ENCODE measurements at places on chromosomes 3 and 15.

GRCh38 chr3:97895216-97895615 lies 73.4 kb downstream of the CRYBG3 start:
- DNase-seq: no peak

DNA sequence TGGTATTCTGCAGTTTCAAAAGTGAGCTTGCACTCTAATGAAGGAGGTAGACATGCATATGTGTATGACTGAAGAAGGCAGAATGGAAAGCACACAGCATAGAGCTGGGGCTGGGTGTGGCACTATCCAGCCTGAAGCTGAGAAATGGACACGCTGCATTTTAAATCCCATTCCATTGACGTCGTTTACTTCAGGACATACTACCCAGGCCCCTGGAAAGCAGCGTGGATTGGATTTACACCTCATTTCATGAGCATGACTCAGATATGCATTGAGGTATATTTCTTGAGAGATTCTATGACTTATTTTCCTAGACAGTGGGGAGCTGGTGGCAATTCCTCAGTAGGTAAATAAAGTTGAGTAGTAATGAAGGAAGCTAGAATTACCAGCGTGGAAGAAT lies 101.4 kb downstream of the ABI3BP start:
- DNase-seq: no peak

GRCh38 chr3:172244011-172244410 lies 204.2 kb downstream of the GHSR start:
- no peak for DNase-seq

- no peak for DNase-seq
Observed at GRCh38 chr3:98554580-98554979, 22.8 kb downstream of the GPR15 start.

DNA sequence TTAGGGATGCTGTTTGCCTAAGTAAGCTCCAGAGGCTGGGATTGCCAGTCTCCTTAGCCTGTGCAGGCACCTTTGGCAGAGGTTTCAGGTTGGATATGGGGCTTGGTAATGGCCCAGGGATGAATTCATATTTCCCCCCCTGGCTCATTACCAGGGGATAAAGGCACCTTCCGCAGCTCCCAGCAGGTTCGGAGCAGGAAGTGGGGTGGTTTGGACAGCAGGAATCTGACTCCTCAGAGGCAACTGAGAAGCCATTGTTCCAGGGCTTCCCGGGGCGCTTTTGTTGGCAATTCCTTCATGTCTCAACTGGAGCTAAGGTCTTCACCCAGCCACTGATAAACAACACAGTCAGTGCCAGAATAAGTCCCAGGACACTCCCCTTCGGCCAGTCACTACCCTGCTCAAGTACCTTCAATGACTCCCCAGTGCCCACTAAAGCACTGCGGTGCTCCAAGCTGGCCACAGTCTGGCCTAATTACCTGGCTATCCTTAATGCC lies 85.3 kb upstream of the SLC6A6 start:
- DNase-seq: no peak

DNA sequence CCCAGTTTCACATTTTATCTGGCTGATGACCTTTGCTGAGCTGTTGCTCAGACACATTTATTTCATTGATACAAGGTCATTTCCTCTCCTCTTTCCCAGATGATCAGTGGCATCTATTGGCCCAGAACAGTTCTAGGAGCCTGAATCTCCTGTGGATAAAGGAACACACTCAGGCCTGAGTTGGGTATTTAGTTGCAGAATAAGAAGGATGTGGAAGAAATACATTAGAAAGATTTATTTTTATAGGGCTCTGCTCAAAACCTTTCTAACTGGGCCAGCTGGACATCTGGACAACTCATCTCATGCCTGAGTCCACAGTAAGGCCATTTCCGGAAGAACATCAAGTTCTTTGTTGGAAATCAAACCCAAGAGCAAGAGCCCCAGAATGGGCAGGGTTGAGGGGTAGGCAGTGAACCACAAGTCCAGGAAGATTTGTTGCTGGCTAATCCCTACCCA lies 19.7 kb upstream of the MFGE8 start:
- DNase-seq: no peak

- DNase-seq: no peak
Observed at GRCh38 chr3:49780080-49780974, 6.0 kb downstream of the IP6K1 start.

GRCh38 chr3:13497386-13497785 lies 17.3 kb downstream of the HDAC11 start:
- no peak for DNase-seq

DNA sequence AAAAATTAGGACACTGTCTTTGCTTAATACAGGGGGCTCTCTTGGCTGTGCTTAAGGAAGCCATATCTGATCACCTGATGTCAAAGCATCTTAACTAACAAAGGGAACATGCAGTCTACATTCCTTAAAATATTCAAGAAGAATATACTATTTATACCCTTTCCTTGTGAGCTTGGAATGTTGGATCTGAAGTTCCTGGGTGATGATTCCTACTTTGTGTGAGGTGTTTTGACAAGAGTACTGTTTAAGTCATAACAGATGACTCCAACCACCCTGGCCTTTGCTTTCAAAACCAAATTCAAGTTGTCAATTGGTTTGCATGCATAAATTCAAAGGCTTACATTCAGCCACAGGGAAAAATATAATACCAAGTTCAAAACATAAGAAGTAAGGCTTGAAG lies 862.7 kb upstream of the SEMA6D start:
- DNase-seq: no peak

GRCh38 chr3:106611116-106611515 lies 742.3 kb upstream of the CBLB start:
- no peak for DNase-seq

DNA sequence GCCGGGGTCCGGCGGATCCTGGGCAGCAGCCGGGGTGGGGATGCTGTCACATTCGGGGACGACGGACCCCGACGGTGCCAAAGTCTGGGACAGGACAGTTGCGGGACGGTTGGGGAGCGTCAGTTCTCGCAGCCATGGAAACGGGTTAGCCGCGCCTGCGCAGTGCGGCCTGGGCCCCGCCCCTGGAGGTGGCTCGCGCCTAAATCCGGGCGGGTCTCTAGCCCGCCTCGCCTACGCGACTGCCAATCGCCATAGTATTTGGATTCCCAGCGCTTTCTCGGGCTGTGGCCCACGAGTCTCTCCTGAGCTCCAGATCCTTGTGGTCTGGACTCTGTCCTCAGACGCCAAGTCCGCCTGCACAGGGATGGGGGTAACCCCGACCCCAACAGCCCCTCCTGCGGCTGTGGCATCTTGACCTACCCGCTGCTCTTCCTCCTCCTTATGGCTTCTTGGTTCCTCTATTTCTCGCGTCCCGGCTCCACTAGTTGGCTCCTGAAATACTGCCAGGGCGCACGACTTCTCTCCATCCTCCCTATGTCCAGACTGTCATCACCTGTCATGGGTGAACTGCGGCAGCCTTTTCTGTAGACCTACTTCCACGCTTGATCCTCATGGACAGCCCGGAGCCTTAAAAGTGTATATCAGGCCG lies at the start of gene ZMYND10:
ZMYND10 (minus strand) TSS at position 147 of the 649 bp plus-strand sequence. CDS start 153 bp downstream, outside the sequence.
- peak; percentile 89 for DNase-seq

DNA sequence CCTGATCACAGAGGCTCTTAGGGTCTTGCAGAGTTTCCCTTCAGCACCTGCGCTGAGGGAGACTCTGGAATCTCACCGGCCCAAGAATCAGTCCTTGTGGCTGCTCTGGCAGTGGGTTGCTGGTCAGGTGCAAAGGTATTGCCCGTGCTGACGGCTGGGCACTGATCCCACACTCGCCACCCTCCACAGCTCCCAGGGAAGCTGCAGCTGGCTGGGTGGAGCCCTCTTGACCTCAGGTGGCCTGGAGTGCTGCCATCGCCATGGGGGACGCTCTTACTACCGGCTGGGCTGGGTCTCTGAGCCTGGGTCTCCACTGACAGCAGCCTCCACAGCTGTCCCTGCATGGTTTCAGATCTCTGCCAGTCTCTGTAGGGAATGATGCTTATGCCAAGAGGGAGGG lies 52.6 kb upstream of the EPHB3 start:
- no peak for DNase-seq

- DNase-seq: no peak
Observed at GRCh38 chr15:59691194-59691805, 2.2 kb upstream of the BNIP2 start.

DNA sequence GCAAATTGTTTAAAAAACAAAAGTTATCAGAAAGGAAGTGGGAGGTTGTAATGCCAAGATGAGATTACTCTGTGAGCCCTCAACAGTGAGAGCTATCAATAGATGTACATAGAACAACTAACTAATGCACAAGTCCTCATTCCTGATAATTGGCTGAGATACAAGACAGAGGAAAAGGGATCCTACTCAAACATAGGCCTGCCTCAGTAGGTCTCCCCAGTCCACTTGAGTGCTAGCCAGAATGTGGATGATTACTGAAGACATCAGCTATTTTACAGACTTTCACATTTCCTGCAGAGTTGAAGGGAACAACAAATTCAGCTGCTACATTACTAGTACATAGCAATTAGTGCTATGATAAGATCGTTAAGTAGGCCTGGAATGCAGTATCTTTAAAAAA lies 981.9 kb downstream of the TUSC7 start:
- DNase-seq: no peak

- no peak for DNase-seq
Observed at GRCh38 chr3:72143966-72144717, 359.2 kb upstream of the PROK2 start.

DNA sequence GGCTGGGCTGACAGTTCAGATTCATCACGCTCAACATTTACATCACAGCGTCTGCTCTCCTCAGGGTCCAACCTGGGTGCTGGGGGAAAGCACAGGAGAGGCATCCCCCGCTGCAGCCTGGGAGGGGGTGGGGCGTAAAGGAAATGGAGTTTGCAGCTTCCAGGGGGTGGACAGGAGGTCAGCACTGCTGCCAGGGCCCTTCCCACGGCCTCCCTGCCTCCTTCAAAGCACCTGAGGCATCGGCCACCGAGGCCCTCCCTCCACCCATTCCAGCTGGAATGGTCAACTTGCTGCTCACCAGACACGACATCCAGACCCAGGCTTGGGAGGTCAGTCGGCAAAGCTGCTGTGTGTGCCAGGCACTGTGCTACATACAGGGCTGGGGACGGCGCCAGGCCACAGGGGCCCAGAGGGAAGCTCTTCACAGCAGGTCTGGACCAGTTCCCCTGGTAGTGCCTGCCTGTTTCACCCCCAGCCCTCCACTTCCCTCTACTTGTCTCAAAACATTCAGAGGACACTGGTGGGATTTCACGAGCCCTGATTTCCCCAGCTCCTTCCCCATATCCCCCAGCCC lies 120.7 kb downstream of the ANP32A start:
- DNase-seq: no peak

DNA sequence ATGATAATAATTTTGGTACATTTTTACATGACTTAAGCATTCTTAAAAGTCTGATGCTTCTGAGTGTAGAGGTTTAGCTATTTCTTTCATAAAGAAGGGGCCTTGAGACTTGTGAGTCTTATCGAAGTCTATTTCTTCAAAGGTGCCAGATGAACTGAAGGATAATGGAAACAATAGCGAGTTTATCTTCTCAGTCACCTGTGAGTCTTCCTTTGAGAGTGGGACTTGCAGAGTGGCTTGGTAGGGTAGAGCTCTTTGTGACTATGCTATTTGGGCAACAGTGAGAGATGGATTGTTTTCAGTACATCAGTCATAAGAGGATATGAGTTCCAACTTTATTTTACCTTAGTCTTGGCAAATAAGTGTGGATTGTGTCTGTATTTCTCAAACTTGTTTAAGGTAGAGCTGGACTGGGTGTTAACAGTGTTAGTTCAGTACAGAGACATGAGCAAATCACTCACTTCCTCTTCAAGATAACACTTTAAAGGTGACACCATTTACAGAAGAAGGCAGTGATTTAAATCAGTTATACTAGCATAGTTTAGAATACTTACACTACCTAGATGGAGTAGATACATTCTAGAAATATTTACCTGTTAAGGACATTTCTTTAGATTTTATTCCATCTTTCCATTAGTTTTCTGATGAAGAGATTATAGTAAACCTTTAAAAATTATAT lies 3.2 kb downstream of the AKAP13 start:
- DNase-seq: no peak

- no peak for DNase-seq
Observed at GRCh38 chr15:35061825-35062737, 23.0 kb downstream of the NANOGP8 start.

- no peak for DNase-seq
Observed at GRCh38 chr3:177710506-177710905, 513.2 kb upstream of the TBL1XR1 start.

- DNase-seq: no peak
Observed at GRCh38 chr15:86802244-86802643, 722.6 kb downstream of the AGBL1 start.

DNA sequence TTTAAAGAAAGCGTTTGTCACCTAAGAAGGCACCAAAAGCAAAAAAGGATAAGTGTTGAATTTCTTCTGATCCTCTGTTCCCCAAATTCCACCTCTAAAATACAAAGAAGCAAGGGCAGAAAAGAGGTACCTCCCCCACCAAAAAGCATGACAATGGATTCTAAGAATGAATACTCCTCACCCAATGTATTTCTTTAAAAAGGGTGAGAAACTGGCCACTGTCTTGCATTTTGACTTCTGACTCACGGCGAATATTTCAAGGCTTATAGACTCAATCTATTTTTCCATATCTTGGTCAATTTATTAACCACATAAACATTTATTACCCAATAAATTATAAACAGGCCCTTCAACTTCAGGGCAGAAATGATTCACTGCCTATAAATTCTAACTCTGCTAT lies 131.1 kb downstream of the NR1I2 start:
- DNase-seq: no peak

DNA sequence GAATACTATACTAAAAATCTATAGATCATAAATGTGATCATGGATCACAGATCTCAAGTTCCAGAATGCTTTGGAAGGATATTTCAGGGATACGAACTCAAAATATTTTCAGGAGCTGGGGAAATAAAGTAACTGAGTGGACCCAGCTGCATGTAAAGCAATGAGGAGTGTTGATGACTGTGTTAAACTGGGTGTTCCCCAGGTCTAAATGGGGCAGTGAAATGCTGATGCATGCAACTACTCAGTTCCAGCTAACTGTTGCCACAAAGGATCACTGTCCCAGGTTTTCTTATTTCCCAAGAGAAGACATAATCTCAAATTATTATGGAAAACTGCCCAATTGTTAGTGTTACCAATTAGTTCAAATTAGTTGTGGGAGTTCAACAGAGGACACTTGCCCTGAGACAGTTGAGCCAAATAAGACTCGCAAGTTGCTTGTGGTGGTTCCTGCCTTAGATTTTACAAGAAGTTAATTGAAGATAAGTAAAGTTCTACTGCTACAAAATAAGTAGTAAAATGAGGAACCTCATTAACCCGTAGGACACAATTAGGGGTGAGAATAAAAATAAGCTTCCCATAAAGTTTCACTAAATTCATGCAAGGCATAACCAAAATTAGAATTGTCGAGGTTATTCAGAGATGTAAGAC lies 66.3 kb upstream of the IL12A start:
- no peak for DNase-seq

- no peak for DNase-seq
Observed at GRCh38 chr3:106844638-106845037, 532.6 kb upstream of the CCDC54 start.

Measured in WTC11 (cell line).